ENCODE measurements at places on chromosomes 13 and 19.

GRCh38 chr13:50908371-50908770 lies 1.2 kb upstream of the RNASEH2B start:
- DNase-seq = no peak

GRCh38 chr19:38781058-38781457 lies 7.7 kb upstream of the LGALS7 start:
- no peak for DNase-seq

DNA sequence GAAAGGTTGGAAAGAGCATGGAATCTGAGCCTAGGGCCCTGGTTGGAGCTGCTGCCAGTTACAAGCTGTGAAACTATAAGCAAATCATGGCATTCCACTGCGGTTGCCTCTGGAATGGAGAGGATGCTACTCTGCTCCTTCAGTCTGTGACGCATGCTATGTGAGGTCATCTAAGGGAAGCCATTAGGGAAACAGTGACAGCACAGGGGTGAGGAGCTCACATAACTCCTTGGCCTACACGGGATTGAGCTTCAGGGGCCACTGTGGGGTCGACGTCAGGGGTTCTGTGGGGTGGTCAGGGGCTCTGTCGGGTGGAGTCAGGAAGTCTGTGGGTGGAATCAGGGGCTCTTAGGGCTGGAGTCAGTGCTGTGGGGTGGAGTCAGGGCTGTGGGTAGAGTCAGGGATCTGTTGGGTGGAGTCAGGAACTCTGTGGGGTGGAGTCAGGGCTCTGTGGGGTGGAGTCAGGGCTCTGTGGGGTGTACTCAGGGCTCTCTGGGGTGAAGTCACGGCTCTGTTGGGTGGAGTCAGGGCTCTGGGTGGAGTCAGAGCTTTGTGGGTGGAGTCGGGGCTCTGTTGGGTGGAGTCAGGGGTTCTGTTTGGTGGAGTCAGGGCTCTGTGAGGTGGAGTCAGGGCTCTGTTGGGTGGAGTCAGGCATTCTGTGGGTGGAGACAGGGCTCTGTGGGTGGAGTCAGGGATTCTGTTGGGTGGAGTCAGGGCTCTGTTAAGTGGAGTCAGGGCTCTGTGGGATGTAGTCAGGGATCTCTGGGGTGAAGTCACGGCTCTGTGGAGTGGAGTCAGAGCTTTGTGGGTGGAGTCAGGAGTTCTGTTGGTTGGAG lies 35.8 kb upstream of the MEDAG start:
- DNase-seq = no peak

- no peak for DNase-seq
Observed at GRCh38 chr19:1240925-1241324, 626 bp upstream of the ATP5F1D start.

- no peak for DNase-seq
Observed at GRCh38 chr13:44400736-44401135, 27.1 kb downstream of the SERP2 start.

DNA sequence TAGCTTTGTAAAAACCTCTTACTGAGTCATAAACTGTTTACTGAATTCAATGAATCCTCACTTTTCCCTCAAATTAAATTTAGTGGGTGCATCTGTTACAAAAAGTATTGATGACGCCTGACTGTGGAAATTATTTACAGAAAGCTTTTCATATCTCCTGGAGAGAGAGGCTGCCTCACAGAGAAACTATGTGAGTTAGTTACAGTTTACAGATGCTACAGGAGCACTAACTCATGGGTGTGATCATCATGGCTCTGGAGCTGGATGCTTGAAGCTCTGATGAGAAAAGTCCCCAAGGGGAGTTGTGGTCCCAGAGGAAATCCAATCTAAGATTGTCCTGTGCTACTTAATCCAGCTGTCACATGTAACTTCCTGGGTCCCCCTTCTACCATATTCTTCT lies 590.8 kb downstream of the LMO7 start:
- DNase-seq = no peak

- DNase-seq = no peak
Observed at GRCh38 chr13:110503037-110503901, 58.3 kb downstream of the RAB20 start.

- no peak for DNase-seq
Observed at GRCh38 chr13:105202354-105202753, 1333.1 kb downstream of the EFNB2 start.

- DNase-seq = no peak
Observed at GRCh38 chr19:13684021-13684420, 80.3 kb upstream of the MRI1 start.

- DNase-seq = no peak
Observed at GRCh38 chr13:73516731-73517130, 457.9 kb downstream of the KLF5 start.

- no peak for DNase-seq
Observed at GRCh38 chr13:42247883-42248282, 24.1 kb upstream of the AKAP11 start.

DNA sequence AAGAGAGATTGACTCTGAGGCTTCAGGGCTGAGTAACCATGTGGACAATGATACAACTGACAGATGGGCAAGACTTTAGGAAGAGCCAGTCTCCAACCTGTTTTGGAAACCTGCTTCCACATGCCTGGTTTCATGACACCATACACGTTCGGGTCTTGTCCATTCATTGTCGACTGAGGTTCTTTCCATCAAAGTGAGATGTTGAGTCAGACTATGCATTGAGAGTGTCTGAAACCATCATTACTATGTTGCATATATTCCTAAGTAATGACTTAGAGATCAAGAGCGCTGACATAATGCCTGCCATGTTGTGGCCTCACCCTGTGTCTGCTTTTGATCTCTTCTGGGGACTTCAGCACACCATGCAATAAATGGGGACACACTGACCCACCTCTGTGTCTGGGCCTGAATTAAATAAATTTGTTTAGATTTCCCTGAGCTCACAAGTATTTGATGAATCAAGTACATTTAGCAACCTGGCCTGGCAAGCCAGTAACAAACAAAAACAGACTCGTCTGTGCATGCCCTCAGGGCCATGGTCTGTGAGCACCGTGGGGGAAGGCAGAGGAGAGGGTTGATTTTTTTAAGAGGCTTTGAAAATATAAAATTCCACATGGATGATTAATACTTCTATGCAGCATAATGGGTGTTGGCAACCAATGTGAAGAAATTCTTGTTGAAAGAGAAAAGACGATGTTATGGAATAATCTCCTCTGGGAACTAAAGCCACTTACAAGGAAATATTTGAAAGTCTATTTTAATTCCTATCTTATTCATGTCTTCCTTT lies 49.9 kb upstream of the UBAC2 start:
- no peak for DNase-seq

DNA sequence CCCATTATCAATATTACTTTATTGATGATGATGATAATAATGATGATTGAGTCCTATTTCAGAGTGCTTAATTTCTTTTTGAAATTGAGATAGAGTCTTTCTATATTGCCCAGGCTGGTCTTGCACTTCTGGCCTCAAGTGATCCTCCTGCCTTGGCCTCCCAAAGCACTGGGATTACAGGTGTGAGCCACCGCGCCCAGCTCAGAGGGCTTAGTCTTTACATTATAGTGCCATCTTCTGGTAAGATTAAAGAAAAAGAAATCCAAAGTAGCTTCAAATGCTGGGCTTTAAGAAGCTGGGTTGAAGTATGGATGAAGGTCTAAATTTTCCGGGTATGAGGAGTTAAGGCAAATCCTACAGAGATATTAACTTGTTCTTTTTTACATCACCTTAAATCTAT lies 3.4 kb upstream of the ZNF333 start:
- DNase-seq = no peak

DNA sequence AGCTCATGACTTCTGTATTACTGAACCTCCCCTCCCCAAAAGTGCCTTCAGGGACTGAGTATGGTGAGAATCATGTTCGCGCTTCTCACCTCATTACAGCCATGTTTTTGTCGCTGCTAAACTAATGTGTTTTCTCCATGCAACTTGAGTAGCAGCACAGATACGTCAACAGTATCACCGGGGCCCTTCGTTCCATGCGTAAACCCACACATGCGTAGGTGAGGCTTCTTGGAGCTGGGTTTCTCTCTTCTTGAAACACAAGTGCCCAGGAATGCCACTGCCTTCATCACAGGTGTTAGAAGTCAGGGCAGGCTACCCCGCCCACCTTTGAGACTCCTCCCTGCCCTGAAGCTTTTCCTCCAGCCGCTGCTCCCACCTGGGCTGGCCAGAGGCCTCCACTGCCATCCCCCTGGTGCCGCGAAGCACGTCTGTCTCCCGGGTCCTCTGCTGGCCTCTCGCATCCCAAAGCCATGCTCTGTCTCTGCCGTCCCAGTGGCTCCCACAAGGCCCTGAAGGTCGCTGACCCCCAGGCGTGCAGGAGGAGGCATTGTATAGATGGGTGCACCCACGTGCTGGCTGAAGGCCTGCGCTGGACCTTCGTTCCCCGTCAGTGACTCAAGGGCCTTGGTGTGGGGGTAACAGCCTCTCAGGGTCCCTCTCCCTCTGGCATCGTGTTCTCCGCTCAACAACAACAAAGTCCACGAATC lies 135.3 kb upstream of the MCF2L start:
- no peak for DNase-seq

DNA sequence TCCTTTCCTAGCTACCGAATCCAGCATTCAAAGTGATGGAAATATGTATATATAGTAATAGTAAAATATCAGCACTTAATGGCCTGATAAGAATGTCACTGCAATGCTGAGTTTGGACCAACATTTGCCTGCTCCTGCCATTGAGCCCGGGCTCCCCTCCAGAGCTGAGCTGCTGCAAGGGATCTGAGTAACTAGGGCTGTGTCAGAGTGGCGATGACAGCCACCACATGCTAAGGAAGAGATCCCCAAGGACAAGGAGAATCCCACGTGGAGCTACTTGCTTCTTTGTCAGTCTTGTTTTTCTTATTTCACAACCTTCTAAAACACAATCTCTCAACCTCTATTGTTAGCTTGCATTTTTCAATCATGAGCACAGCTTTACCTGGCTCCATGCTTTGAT lies 19.5 kb upstream of the ALOX5AP start:
- DNase-seq = no peak

DNA sequence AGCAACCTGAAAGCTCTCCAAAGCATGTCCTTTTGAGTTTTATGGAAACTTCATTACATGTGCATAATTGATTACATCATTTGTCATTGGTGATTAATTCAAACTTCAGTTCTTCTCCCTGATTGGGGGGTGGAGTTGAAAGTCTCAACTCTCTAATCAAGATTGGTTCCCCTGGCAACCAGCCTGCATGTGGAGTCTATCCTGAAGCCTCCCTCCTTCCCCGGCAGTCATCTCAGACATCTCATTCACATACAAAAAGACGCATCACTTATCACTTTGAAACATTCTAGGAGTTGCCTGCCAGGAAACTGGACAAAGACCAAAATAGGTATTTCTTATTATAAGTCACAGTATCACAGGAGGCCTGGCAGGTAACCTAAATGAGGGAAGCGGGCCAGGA lies 50.5 kb downstream of the TEX26 start:
- DNase-seq = no peak
